ENCODE measurements at places on chromosomes 5 and 9. TPM values are rescaled to one million over a fixed set of nuclear protein-coding genes. Genes with fewer than 3 reads are reported as not detected.
A peak's percentile ranks its signal among the peaks of the same experiment; 100 is the strongest.

Gene IFNK
- not detected for polyA plus RNA-seq

Gene ECSCR
- not detected for polyA plus RNA-seq

Gene EPB41L4B
- not detected for polyA plus RNA-seq

Gene TMEM252
- polyA plus RNA-seq = not detected

Gene C9orf153
- not detected for polyA plus RNA-seq

Gene MIGA2
- polyA plus RNA-seq = 7.8 TPM

Gene LYSMD3
- 12.2 TPM for polyA plus RNA-seq

Gene ARSB
- polyA plus RNA-seq = 4.1 TPM

Gene CRAT
- 10.9 TPM for polyA plus RNA-seq

Gene C5orf47
- polyA plus RNA-seq = not detected

Gene PCDHGA11
- polyA plus RNA-seq = not detected

Gene FSTL4
- not detected for polyA plus RNA-seq

Gene GPR151
- not detected for polyA plus RNA-seq

Gene AIF1L
- polyA plus RNA-seq = not detected

Gene MRPL41
- 61.1 TPM for polyA plus RNA-seq

Gene OR1K1
- not detected for polyA plus RNA-seq

Gene CMYA5
- not detected for polyA plus RNA-seq

Gene PCDHAC2
- not detected for polyA plus RNA-seq

DNA sequence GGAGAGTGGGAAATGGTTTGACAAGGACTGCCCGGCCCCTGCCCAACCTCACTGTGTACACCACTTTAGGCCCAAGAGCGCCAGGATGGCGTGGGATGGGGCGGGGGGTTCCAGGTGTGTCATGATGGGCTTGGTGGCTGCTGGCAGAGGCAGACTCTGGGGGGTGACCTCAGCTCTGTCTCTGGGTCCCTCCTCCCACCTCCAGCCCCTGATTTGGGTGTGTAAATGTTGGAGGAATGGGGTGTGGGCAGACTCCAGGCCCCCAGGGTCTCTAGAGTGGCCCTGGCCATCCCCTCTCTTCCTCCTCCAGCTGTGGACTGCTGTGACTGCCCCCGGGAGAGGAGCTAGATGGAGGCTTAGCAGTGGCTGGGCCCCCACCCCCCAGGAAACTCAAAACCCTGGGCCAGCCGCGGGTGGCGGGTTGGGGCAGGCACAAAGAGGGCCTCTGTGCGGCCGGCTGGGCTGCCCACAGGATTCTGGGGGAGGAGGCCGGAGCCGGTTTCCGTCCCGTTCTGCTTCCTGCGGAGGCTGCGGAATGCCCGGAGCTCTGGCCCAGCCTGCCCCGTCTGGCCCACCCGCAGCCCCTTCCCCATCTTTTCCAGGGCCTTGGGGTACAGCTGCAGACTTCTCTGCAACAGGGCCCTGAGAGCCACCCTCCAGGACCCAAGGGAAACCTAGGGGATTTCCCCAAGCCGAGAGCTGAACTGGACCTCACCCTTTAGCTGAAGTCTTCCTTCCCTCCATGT, 23.1 kb downstream of the CXXC5 start:
- DNase-seq = no peak

GRCh38 chr9:21001581-21001980, 29.9 kb downstream of the HACD4 start:
- DNase-seq = no peak

DNA sequence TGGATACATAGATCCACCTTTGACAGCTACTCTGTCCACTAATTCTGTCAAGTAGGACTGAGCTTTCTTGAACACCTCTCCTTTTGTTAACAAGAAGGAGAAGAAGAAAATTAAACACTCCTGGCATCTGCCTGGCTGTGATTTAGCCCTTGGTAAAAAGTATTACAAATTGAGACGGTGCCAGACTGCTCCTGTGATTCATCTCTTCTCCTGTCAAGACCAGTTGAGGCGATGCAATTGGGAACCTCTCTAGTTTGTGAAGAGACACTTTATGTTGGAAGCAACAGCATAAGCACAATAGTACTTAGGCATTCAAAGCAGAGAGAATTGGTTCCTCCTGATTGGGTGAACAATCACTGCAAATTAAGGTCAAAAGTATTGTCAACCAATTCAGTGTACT, 72.7 kb downstream of the GHR start:
- DNase-seq = no peak

DNA sequence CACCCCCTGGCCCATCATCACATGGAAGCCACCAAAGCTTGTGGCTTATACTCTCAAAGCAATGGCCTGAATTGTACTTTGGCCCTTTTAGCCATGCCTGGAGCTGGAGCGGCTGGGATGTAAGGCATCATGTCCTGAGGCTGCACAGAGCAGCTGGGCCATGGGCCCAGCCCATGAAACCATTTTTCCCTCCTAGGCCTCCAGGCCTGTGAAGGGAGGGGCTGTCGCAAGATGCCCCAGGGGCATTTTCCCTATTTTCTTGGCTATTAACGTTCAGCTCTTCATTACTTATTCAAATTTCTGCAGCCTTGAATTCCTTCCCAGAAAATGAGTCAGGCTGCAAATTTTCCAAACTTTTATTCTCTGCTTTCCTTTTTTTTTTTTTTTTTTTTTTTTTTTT, 27.7 kb downstream of the FST start:
- DNase-seq = no peak

DNA sequence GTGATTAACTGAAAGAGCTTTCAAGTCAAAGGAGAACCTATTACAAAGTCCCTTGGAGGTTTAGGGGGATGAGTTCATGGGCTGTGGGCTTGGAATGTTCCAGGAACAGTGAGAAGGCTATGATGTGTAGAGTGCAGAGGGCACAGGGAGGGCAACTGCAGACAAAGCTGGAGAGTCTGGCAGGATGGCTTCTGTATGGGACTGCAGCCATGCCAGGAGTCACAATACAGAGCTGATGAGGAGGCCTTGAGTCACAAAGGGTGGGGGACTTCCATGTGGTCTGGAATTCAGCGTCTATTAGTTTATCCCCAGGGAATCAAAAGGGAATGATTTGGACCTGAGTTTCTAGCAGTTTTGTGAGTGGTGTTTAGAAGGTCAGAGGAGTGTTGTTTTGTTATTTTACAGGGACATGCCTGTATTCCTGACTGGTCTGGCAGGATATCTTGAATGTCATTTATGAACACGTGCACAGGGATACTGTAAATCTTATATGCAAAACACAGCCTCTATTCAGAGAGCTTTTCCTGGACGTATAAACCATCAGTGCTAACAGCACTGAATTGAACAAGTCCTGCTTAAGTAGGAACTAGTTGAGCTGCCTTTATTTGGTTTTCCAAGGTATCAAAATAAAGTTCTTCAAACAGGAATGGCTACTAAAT, 14.3 kb upstream of the TEK start:
- no peak for DNase-seq

GRCh38 chr5:92665506-92665905, 915.5 kb downstream of the NR2F1-AS1 start:
- no peak for DNase-seq

DNA sequence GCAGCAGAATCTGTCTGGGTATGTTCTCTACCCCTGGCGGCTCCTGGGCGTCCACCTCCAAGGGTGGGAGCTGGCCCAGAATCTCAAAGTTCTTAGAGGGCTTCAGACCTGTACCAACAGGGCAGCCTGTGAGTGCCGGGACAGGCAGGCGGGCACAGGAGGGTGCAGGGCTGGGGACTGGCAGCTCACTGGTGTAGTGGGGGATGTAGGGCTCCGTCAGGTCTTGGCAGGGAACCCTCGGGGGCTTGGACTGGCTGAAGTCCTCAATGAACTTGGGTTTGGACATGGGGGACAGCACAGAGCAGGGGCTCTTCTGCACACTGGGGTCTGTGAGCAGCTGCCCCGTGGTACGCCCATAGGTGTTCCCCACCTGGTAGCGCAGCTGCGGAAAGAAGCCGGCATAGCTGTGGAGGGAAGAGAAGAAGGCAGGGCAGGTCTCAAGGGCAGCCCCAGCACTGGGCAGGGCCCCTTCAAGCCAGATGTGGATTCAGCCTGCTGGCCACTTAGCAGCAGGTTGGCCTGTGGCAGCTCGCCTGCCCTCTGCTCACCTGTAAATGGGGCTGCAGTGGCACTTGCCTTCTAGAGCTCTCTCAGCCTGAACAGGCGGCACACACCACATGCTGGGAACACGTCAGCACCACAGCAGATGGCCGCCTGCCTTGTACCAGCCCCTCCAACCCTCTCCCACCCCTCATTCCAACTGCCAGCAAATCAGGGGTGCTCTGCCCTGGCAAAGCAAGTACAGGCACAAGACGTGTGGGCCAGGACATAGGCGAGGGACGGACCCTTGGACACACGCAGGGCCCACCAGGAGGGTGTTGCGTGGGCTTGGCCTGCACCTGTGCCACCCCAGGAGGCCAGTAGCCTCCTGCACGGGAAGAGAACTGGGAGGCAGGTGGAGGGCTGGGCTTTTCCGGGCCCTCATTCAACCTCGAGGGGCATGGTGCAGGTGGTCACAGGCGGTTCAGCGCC, 4.6 kb downstream of the TUBB4B start:
- no peak for DNase-seq

DNA sequence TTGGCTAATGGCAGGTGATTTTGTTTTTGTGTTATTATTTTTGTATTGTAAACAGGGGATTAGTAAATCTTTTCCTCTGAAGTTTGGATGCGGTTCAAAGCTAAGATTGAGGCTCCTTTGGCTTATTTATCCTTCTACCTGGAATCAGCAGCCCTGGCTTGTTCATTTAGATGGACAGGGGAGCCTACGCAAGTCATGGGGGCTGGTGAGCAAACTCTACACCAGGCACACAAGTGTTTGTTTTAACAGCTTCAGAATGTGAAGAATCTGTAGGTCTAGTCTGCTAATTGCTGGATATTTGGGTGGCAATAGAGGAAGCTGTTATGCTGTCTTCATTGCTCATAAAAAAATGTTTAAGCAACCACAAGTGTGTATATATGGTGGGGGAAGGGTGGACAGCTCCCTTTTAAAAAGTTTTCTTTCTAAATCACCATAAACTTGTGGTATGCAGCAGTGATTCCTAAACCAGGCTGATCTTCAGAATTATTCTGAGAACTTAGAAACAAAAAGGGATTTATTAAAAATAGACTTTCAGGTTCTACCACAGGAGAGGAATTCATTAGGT, 20.7 kb downstream of the ZNF462 start:
- DNase-seq = no peak

- DNase-seq = peak; percentile 16
Observed at GRCh38 chr5:16935231-16936149, 598 bp downstream of the MYO10 start.

- DNase-seq = no peak
Observed at GRCh38 chr5:132098151-132098594, 24.6 kb downstream of the CSF2 start.

GRCh38 chr5:135462304-135462703, 10.2 kb upstream of the TIFAB start:
- peak; percentile 83 for DNase-seq

DNA sequence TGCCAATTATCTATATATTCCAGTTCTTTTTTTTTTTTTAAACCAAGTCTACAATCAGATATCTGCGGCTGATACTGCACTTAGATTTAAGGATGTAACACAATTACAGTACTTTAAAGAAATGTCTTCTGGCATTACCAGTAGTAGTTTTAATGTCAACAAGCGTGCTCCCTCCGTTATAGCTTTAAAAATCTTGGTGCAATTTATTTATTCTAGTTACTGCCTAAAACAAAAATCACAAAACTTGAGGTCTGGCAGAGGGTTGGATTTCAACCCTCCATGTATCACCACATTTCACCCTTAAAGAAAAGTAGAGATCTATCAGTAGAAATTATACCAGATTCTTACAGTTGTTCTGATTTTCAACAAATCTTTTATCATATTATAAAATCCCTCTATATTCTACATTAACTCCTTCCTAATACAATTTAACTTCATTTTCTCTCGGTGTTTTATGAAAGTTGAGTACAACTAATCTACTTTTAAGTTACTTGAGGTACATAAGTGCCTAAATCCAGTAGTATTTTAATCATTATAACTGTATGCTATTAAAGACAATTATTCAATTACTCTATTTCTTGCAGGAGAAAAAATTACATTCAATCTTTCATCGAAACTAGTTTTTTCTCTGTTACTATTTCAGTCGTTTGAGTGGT, 2.0 kb upstream of the RICTOR start:
- no peak for DNase-seq

- no peak for DNase-seq
Observed at GRCh38 chr5:99314721-99315120, 385.9 kb upstream of the CHD1 start.

DNA sequence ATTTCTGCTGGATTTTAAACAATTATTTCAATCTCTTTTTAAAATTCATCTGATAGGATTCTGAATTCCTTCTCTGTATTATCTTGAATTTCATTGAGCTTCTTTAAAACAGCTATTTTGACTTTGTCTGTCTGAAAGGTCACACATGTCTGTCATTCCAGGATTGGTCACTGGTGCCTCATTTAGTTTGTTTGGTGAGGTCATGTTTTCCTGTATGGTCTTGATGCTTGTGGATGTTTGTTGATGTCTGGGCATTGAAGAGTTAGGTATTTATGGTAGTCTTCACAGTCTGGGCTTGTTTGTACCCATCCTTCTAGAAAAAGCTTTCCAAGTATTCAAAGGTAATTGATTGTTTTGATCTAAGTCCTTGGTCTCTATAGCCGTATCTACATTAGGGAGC, 39.1 kb downstream of the DENND4C start:
- DNase-seq = no peak

DNA sequence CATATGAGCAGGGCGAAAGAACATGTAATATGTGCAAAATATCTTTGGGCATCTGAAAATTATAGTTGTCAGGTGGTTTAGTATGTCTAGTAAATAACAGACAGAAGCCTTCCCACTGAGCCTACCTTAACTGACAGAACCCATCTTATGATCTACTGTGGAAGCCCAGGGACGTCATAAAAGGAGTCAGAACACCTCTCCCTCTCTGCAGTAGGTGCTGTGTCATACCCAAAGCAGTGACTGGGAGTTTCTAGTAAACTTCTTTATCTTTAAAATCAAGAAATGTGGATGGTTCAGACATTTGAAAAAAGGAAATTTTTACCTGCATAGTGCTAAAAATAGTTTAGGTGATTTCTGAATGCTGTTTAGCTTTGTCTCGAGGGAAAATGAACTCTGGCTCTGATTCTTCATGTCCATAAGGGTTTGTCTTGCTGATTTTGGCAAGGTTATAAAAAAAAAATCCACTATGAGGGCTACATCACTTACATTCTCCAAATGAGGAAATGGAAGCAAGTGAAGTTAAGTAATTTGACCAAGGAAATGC, 104.0 kb downstream of the NUDT12 start:
- DNase-seq = no peak

DNA sequence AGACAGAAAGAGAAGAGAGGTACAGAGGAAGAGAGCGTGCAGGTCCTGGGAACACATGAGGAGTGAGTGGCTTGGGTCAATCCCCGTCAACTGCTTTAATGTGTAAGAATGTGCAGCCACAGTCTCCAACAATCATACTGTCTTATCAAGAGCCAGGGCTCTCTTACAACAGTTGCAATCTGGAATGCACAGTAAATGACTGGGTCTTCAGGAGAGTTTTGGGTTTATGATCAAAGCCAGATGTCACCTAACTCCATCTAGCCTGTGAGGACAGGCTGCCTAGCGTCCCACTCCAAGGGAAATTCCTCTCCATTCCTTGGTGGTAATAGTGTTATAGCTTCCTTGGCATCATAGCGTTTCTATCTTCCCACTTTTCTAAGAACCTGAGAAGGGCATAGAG, 75.0 kb upstream of the TRIO start:
- DNase-seq = no peak

- no peak for DNase-seq
Observed at GRCh38 chr5:149765932-149766331, 35.8 kb downstream of the PPARGC1B start.

GRCh38 chr9:121610638-121610953, 40.8 kb upstream of the DAB2IP start:
- DNase-seq = no peak

- no peak for DNase-seq
Observed at GRCh38 chr5:108111736-108112135, 270.2 kb downstream of the FBXL17 start.

GRCh38 chr5:142915813-142916424, 145.7 kb downstream of the ARHGAP26 start:
- DNase-seq = no peak
